Activated T-cell treated with anti-CD3 and anti-CD28 coated beads, Interleukin-2, amount 50 U/mL, for 48 hours (primary cell): ENCODE measurements at places on chromosomes 11 and 22.

- DNase-seq: no peak
Measured at GRCh38 chr22:23090457-23090835, 20.1 kb downstream of the GNAZ start.

DNA sequence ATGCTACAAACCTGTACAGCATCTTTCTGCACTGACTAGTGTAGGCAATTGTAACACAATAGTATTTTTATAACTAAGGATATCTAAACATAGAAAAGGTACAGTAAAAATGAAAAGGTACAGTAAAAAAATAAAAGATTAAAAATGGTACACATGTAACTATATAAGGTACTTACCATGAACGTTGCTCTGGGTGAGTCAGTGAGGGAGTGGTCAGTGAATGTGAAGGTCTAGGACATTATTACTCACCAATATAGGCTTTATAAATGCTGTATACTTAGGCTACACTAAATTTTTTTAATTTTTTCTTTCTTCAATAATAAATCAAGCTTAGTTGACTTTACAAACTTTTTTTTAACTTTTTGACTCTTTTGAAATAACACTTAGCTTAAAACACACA is 59.9 kb downstream of the EIF3M start:
- DNase-seq: no peak

- DNase-seq: peak; percentile 42
Measured at GRCh38 chr11:93542811-93543229, 371 bp downstream of the SMCO4 start.

- DNase-seq: no peak
Measured at GRCh38 chr11:70763606-70764005, 365.3 kb downstream of the CTTN start.

GRCh38 chr11:124612567-124613246 is 1.5 kb downstream of the PANX3 start:
- DNase-seq: no peak

GRCh38 chr11:8638300-8638699 is 44.2 kb downstream of the TRIM66 start:
- DNase-seq: no peak
